ENCODE measurements at places on chromosomes 11 and 22. TPM values are rescaled to one million over a fixed set of nuclear protein-coding genes. Genes with fewer than 3 reads are reported as not detected.

The DRICH1 gene
- total RNA-seq: 0.26 TPM

The OR2D2 gene
- total RNA-seq: 0.33 TPM

The CCDC85B gene
- total RNA-seq: 118 TPM

The NECTIN1 gene
- 3.3 TPM for total RNA-seq

The CDC42BPG gene
- 0.33 TPM for total RNA-seq

The SAA1 gene
- total RNA-seq: not detected

The RGL4 gene
- not detected for total RNA-seq

The MYRF gene
- total RNA-seq: 0.17 TPM

The ARHGAP42 gene
- 8.7 TPM for total RNA-seq

The FAM111A gene
- 34.7 TPM for total RNA-seq

The CYTH4 gene
- 0.26 TPM for total RNA-seq

The MMP8 gene
- not detected for total RNA-seq

The MRGPRE gene
- total RNA-seq: 0.17 TPM

The ADM gene
- total RNA-seq: 490 TPM

The GNAZ gene
- 1.3 TPM for total RNA-seq

The PGR gene
- 2.0 TPM for total RNA-seq

The NAA40 gene
- total RNA-seq: 9.2 TPM

The MGAT3 gene
- not detected for total RNA-seq

The PARVG gene
- not detected for total RNA-seq

The HSD17B12 gene
- 122 TPM for total RNA-seq

The ABCC8 gene
- total RNA-seq: not detected

The TCN1 gene
- not detected for total RNA-seq

The TRIM51 gene
- not detected for total RNA-seq

The AQP11 gene
- total RNA-seq: 11.2 TPM

The KIRREL3 gene
- 0.26 TPM for total RNA-seq

The TALDO1 gene
- 150 TPM for total RNA-seq

The PPFIA1 gene
- total RNA-seq: 43.1 TPM

The FGF3 gene
- total RNA-seq: not detected

The GPR83 gene
- not detected for total RNA-seq

The LARGE2 gene
- total RNA-seq: not detected

The LDHAL6A gene
- total RNA-seq: not detected

The POU2AF2 gene
- total RNA-seq: not detected

The ALDH3B2 gene
- not detected for total RNA-seq

The GTSE1 gene
- 0.26 TPM for total RNA-seq

The PLAAT2 gene
- total RNA-seq: not detected

The KCNE3 gene
- total RNA-seq: 10.8 TPM

The NRIP3 gene
- total RNA-seq: 4.1 TPM

The CCDC89 gene
- total RNA-seq: 4.1 TPM

The SPON1 gene
- total RNA-seq: 3.5 TPM

The CCDC87 gene
- total RNA-seq: 0.33 TPM

The GLB1L3 gene
- total RNA-seq: not detected

The KRTAP5-9 gene
- not detected for total RNA-seq

The APBB1 gene
- 73.7 TPM for total RNA-seq

The CASTOR1 gene
- total RNA-seq: 5.6 TPM

The GGTLC2 gene
- not detected for total RNA-seq

Measured in fibroblast of lung (primary cell).